Type B pancreatic cell (in vitro differentiated cells): ENCODE measurements at places on chromosomes 11 and 22. TPM values are rescaled to one million over a fixed set of nuclear protein-coding genes. Genes with fewer than 3 reads are reported as not detected.
A peak's percentile ranks its signal among the peaks of the same experiment; 100 is the strongest.

DNA sequence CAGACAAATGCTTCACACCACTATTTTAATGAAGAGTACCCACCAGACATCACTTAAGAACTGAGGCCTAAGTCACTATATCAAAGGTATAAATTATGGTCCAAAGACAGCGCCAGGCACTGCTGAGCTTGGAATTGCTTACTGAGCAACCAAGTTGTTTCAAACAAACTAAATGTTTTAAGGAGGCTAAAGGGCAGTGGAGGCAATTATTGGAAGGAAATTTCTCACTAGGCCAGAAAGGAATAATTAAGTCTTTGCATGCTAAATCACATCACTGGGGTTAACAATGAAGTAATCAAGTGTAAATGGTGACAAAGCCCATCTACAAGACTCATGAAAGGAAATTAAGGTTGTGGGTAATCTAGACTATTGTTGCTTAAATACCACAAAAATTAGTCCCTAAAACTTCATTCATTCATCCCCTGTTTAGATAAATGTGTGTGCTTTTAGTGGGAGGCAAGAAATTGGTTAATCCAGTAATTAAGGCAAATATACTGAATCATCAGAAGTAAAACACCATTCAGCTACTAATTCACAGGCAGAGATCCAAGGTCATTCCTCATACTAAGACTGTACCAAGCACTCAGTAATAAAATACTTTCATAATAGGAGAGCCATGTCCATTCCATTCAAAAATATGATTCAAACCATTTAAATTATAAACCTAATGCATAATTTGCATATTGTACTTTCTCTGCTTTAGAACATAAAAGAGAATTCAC lies 21.2 kb downstream of the LGR4 start:
- H3K27ac ChIP-seq: peak overlapping the region; percentile 12
- H3K4me3 ChIP-seq: no peak overlapping the region
- no peak for DNase-seq
- H3K27me3 ChIP-seq: no peaks in the 10 kb centered on the region

DNA sequence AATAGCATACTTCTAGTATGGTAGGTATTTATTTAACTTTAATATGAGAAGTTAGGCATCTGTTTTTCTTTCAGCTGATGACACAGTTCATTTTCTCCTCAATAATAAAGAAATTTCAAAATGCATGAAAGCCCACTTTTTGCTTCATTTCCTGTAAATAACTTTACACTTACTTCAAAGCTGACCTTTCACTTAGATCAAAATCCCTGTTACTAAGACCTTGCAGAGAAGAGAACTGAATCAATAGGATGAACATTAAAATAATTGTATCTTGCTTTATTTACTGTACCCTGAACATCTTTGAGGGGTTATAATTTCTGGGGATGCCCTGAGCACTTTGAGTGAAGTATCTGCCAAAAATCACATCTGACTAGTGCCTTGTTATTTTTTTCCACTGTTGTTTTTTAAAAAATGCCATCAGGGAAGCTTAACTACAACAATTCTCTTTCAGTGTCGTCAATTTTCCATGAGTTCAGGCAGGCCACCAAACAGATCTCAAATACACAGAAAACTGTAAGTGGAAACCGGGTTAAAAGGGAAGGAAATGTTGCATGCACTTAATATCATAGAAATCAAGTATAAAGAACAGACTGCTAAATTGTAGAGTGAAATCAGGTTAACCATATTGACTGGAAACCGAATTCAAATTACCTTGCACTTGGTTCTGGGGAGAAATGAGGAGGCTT lies 206.2 kb downstream of the MAML2 start:
- H3K4me1 ChIP-seq: peaks cover 29% of the 10 kb centered on the region
- peaks cover 10% of the 10 kb centered on the region for H3K36me3 ChIP-seq
- H3K27ac ChIP-seq: peak overlapping the region; percentile 75
- no peaks in the 10 kb centered on the region for H3K27me3 ChIP-seq
- no peak for DNase-seq

DNA sequence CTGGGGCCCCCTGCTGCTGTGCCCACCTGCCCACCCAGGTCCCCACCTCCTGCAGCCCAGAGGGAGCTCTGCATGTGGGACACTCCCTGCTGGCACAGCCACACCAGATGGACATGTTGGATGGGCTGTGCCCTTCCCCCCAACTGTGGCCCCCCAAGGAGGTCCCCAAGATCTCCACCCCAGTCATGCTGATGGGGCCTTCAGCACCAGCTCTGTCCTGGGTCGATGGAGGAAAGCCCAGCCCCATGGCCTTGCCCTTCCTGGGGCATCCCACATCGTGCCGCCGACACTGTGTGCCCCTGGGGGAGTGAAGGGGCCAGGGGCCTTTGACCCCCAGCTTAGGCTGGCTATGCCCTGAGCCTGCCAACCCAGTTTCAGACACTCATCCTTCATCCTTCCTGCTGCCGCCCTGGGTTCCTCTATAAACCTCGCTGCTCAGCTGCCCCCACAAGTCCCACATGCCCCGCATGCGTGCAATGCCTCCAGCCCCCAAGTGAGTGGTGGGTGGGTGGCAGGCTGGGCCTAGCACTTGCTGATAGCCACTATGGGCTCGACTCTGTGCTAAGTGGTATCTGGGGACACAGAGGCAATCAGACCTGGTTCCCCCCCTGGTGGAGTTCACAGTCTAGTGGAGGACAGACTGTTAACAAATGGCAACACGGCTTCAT lies 3.9 kb upstream of the DPP3 start:
- H3K27ac ChIP-seq: no peak overlapping the region
- H3K27me3 ChIP-seq: no peaks in the 10 kb centered on the region
- H3K4me1 ChIP-seq: peaks cover 19% of the 10 kb centered on the region
- H3K36me3 ChIP-seq: peaks cover 4% of the 10 kb centered on the region
- peak overlapping the region; percentile 51 for H3K4me3 ChIP-seq
- no peak for DNase-seq

GRCh38 chr11:43619863-43620505 lies 60.6 kb upstream of the HSD17B12 start:
- H3K27me3 ChIP-seq: peaks cover 41% of the 10 kb centered on the region
- no peaks in the 10 kb centered on the region for H3K4me1 ChIP-seq
- no peak overlapping the region for H3K4me3 ChIP-seq
- no peak overlapping the region for H3K27ac ChIP-seq

DNA sequence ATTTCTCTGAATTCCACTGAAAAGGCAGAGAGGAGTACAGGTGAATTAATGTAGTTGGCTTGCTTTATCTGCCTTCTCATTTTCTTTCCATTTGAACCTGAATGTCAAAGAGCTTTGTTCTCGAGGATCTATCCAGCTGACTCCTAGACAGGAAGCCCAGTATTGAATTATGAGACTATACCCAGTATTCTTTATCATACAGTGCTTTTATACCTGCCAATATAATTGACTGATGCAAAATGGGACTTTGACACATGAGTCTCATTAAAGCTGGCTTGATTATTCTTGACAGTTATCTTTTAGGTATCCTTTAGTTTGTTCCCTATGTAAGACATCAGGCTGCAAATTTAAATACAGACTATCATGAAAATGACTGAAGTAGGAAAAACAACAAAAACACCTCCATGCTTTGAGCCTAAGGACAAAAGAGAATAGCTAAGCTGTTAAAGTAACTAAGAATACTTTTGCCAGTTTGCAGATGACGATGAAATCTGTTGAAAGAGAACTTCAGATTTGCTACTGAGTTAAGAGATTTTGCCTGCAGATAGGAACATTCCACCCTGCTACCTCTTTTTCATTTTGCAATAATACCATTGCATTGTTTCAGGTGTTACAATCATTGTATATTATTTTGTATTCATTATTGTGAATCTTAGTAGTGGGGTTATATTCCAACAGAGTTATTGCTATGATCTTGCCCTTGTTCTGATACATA lies 117.1 kb downstream of the ENTHD1 start:
- DNase-seq: no peak
- H3K36me3 ChIP-seq: no peaks in the 10 kb centered on the region
- H3K4me3 ChIP-seq: no peak overlapping the region
- H3K4me1 ChIP-seq: no peaks in the 10 kb centered on the region
- no peak overlapping the region for H3K27ac ChIP-seq

DNA sequence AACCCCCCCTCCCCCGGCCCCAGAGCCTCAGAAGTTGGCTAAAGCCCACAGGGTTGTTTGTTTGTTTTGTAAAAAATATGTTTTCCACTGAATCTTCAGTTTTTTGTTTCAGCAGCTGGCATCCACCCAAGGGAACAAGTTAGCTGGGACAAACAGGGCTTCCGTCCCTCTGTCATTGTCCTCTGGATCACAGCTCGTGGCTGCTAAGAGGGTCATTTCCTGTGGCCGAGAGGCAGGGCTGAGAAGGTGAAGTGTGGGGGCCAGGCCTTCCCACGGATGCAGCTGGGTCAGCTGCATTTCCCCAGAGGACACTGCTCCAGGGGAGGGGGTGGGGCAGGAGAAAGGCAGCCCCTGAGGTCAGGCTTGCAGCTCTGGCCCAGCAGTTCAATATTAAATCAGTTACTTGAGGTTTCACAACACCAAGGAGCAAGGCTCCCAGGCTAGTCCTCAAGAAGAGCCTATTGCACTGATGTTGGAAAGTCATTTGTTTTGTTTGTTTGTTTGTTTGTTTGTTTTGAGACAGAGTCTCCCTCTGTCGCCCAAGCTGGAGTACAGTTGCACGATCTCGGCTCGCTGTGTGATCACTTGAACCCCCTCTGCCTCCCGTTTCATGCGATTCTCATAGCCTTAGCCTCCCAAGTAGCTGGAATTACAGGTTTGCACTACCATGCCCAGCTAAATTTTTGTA lies 34.4 kb upstream of the SMTN start:
- H3K4me3 ChIP-seq: no peak overlapping the region
- H3K27ac ChIP-seq: no peak overlapping the region
- peaks cover 6% of the 10 kb centered on the region for H3K4me1 ChIP-seq
- DNase-seq: no peak

GRCh38 chr11:66126064-66126463 lies 56.0 kb downstream of the PACS1 start:
- no peak for DNase-seq
- H3K4me3 ChIP-seq: no peak overlapping the region
- peaks cover 29% of the 10 kb centered on the region for H3K4me1 ChIP-seq
- peak overlapping the region; percentile 76 for H3K27ac ChIP-seq

DNA sequence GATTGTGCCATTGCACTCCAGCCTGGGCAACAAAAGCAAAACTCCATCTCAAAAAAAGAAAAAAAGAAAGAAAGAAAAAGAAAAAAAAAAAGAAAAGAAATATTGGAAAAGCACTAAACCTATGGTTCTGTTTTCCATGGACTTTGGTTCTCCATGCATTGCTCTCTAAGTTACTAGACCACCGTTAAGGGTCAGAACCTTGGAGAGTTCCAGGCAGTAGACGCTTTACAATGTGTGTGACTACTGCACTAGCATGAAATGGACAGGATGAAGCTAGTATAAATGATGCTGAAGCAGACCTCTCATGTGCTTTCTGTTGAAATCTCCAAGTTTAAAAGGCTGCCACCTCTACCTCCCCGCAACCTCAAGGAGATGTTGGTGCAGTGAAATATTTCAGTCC lies 63.5 kb downstream of the SIK2 start:
- H3K36me3 ChIP-seq: peaks cover 18% of the 10 kb centered on the region
- no peaks in the 10 kb centered on the region for H3K27me3 ChIP-seq
- DNase-seq: no peak
- no peak overlapping the region for H3K4me3 ChIP-seq

DNA sequence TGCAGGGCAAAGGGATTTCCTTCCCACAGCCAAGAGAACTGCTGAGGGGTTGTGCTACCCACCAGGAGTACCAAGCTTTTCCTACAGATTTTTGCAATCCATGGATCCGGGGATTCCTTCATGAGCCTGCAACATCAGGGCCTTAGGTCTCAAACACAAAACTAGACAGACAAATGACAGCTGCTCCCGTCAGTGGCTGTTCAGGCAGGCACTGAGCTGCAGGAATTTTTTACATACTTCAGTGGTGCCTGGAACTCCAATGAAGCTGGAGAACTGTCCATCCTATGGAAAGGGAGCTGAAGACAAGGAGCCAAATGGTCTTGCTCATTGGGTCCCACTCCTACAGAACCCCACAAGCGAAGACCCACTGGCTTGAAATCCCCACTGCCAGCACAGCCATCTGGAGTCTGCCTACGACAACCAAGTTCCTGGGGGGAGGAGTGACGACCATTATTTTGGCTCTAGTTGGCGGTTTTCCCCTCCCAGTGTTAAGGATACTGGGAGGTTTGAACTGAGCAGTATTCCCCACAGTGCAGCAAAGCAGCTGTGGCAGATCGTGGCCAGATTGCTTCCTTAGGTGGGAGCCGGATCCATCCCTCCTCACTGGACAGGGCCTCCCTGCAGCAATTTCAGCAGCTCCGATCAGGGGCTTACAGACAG lies 157.7 kb upstream of the TMEM45B start:
- H3K4me3 ChIP-seq: no peak overlapping the region
- no peak for DNase-seq
- peaks cover 8% of the 10 kb centered on the region for H3K36me3 ChIP-seq
- no peak overlapping the region for H3K27ac ChIP-seq
- no peaks in the 10 kb centered on the region for H3K27me3 ChIP-seq

GRCh38 chr11:108541531-108541930 lies 43.3 kb upstream of the POGLUT3 start:
- DNase-seq: no peak
- peaks cover 39% of the 10 kb centered on the region for H3K4me1 ChIP-seq
- H3K27ac ChIP-seq: no peak overlapping the region
- no peaks in the 10 kb centered on the region for H3K27me3 ChIP-seq
- no peak overlapping the region for H3K4me3 ChIP-seq

DNA sequence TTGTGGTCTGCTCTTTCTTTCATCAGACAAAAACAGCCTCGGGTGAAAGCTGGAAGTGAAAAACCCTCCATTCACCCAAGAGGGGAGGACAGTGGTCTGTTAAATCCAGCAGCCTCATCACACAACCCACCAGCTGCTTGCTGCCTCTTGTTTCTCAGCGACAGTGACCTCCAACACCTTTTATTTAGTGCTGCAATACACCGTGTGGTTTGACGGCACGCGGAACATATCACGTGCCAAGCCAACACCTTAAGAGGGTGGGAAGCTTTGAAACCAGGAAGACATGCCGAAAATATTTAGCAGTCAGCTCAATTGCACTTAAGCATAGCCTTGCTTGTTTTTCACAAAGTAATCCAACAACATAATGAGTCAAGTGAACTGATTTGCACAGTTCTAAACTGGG lies 39.8 kb upstream of the POGLUT3 start:
- peak overlapping the region; percentile 99 for H3K27ac ChIP-seq
- H3K4me1 ChIP-seq: peaks cover 28% of the 10 kb centered on the region
- H3K27me3 ChIP-seq: no peaks in the 10 kb centered on the region

GRCh38 chr22:40606306-40606705 lies 30.2 kb downstream of the MRTFA start:
- H3K27ac ChIP-seq: peak overlapping the region; percentile 25
- H3K27me3 ChIP-seq: no peaks in the 10 kb centered on the region
- H3K36me3 ChIP-seq: peaks cover 3% of the 10 kb centered on the region
- no peak overlapping the region for H3K4me3 ChIP-seq
- H3K4me1 ChIP-seq: peaks cover 36% of the 10 kb centered on the region

DNA sequence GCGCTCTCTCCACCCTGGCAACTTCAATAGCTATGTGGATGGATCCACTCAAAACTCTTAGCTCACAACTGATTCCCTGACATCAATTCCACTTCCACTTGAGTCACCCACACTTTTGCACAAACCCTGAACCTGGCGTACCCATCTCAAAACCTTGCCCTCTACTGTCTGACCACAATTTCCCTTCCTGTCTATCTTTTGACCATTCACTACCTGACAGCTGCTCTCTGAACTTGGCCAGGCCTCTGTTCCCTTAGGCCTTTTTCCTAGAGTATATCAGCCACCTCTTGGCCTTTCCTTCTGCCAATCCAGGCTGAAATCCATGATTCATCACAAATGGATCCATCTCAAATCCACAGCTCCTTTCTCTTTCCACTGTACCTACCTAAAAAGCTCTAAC lies 106.0 kb downstream of the RPL27A start:
- H3K36me3 ChIP-seq: peaks cover 3% of the 10 kb centered on the region
- no peak overlapping the region for H3K27ac ChIP-seq
- H3K4me3 ChIP-seq: no peak overlapping the region
- H3K4me1 ChIP-seq: peaks cover 8% of the 10 kb centered on the region

Gene RIMBP3C
- total RNA-seq: 0.17 and 0.34 TPM in 2 replicates

Gene OR52A1
- not detected in 2 replicates for total RNA-seq

Gene SLC25A17
- 22.7 and 23.8 TPM in 2 replicates for total RNA-seq

Gene MS4A15
- total RNA-seq: 0.27 TPM in 1 of 2 replicates, not detected in the other
